A549 treated with Mapracorat at 1 μM for 4 hours (cell line): ENCODE measurements at places on chromosomes 6 and 20. TPM values are rescaled to one million over a fixed set of nuclear protein-coding genes. Genes with fewer than 3 reads are reported as not detected.

Gene ADGB
- not detected in 5 replicates for total RNA-seq

Gene BANF2
- not detected in 5 replicates for total RNA-seq

Gene FAM50B
- 4.6 to 7.4 TPM (median 6.4 TPM) in 5 replicates for total RNA-seq

Gene AVP
- not detected in 5 replicates for total RNA-seq

Gene RNF144B
- total RNA-seq, result 0.16 to 0.81 TPM (median 0.41 TPM) in 5 replicates

Gene TRIM15
- not detected in 5 replicates for total RNA-seq

Gene SLC35D3
- total RNA-seq, result 0.05 to 0.14 TPM (median 0.12 TPM) in 3 of 5 replicates, not detected in the others

Gene CTAGE9
- total RNA-seq, result not detected in 5 replicates

Gene BHLHE23
- total RNA-seq, result not detected in 5 replicates

Gene TSPO2
- total RNA-seq, result not detected in 5 replicates

Gene MUC21
- not detected in 5 replicates for total RNA-seq

Gene COL9A1
- total RNA-seq, result not detected in 5 replicates

Gene SLC44A4
- 0.15 TPM in 1 of 5 replicates, not detected in the others for total RNA-seq

Gene FAM217A
- total RNA-seq, result not detected in 5 replicates

Gene MC3R
- not detected in 5 replicates for total RNA-seq

Gene IL17A
- not detected in 5 replicates for total RNA-seq

Gene CCN2
- total RNA-seq, result 89.5 to 155 TPM (median 119 TPM) in 5 replicates

Gene TMEM14A
- 32.8 to 45.2 TPM (median 38.4 TPM) in 5 replicates for total RNA-seq

Gene PRR3
- total RNA-seq, result 14.9 to 17.6 TPM (median 16.6 TPM) in 5 replicates

Gene JPH2
- 4.6 to 5.7 TPM (median 4.9 TPM) in 5 replicates for total RNA-seq

Gene SIRPB1
- 0.29 to 0.52 TPM (median 0.51 TPM) in 5 replicates for total RNA-seq

Gene CASS4
- total RNA-seq, result 0.05 to 0.06 TPM in 2 of 5 replicates, not detected in the others

Gene LY6G5B
- total RNA-seq, result 2.1 to 5.7 TPM (median 3.8 TPM) in 5 replicates

Gene KCNB1
- total RNA-seq, result 0.98 to 3.6 TPM (median 1.3 TPM) in 5 replicates

Gene SAYSD1
- total RNA-seq, result 5.5 to 6.8 TPM (median 6.2 TPM) in 5 replicates

Gene TUBB2B
- 12.6 to 15.2 TPM (median 14.4 TPM) in 5 replicates for total RNA-seq

Gene EPB41L1
- total RNA-seq, result 58.5 to 81.6 TPM (median 74.2 TPM) in 5 replicates

Gene LINC00237
- total RNA-seq, result not detected in 5 replicates

Gene FABP7
- total RNA-seq, result not detected in 5 replicates

Gene LAMP5
- 0.10 to 0.11 TPM in 2 of 5 replicates, not detected in the others for total RNA-seq

Gene COL9A3
- 0.33 to 0.96 TPM (median 0.66 TPM) in 5 replicates for total RNA-seq

Gene LRRC73
- total RNA-seq, result 0.46 to 1.3 TPM (median 1.1 TPM) in 5 replicates

Gene SPEF1
- 1.3 to 2.4 TPM (median 1.9 TPM) in 5 replicates for total RNA-seq
